Cortex of kidney (tissue), 1 donor: ENCODE measurements at places on chromosomes 5 and 9.

GRCh38 chr5:77454123-77454522 is 38.0 kb downstream of the WDR41 start:
- no peak for DNase-seq

DNA sequence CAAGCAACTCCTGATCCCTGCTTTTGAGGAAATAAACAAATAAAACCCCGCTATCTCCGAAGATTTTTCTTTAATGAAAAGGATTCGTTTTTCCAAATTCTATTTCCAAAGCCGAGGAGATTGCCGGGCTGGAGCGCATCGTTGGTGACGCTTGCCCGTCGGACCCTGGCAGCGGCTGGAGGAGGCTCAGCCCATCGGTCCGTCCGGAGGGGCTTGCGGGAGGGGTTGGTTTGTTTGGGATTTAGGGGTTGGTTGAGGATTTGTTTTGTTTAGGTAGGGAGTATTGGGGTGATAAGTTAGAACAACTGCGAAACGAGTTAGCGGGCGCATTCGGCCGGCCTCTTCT is 20.8 kb downstream of the URM1 start:
- no peak for DNase-seq

- no peak for DNase-seq
Observed at GRCh38 chr9:91786132-91786896, 163.7 kb downstream of the ROR2 start.

- no peak for DNase-seq
Observed at GRCh38 chr5:76980518-76981144, 27.8 kb downstream of the CRHBP start.

GRCh38 chr9:125189011-125189360 is 617 bp downstream of the PPP6C start:
- DNase-seq, result no peak

- no peak for DNase-seq
Observed at GRCh38 chr9:35658968-35659220, 802 bp downstream of the CCDC107 start.

DNA sequence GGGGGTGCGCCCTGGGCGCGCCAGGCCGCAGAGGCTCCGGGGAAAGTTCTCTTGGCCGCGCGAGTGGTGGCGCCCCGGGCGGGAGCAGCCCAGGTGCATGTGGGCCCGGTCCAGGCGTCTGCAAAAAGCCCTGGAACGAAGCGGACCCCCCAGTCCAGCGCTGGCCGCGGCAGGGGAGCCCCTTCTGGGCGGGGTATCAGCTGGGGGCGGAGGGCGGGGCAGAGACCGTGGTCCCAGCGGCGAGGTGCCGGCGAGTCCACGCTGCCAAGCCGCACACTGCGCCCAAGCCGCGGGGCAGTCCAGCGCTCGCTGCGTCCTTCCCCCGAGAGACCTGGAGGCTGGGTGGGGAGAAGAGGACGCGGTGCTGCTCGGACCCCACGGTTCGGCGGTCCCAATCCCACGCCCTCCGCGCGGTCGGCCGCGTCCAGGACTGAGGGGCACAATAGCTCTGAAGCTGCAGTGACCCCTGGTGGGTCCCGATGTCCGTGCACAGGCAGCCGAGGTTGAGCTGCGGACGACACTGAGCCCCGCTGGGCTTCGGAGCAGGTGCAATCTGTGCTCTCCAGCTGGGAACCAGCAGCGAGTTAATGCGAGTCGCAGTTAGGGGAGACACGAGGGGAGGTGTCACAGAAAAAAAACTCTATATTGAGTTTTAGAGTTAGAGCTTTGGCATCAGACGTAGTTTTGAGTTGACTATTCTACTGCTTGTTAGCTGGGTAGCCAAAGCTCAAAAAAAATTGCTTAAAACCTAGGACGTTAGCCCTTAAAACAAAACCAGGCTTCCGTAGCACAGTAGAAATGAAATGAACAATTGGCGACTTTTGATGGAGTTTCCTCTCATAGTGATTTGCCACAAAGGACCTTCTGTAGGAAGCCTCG is 1.1 kb upstream of the EPB41L4A start:
- DNase-seq, result peak; percentile 15

- no peak for DNase-seq
Observed at GRCh38 chr5:173016598-173017046, 33.1 kb downstream of the ATP6V0E1 start.

GRCh38 chr9:123420592-123421111 is 64.7 kb downstream of the CRB2 start:
- DNase-seq, result no peak

DNA sequence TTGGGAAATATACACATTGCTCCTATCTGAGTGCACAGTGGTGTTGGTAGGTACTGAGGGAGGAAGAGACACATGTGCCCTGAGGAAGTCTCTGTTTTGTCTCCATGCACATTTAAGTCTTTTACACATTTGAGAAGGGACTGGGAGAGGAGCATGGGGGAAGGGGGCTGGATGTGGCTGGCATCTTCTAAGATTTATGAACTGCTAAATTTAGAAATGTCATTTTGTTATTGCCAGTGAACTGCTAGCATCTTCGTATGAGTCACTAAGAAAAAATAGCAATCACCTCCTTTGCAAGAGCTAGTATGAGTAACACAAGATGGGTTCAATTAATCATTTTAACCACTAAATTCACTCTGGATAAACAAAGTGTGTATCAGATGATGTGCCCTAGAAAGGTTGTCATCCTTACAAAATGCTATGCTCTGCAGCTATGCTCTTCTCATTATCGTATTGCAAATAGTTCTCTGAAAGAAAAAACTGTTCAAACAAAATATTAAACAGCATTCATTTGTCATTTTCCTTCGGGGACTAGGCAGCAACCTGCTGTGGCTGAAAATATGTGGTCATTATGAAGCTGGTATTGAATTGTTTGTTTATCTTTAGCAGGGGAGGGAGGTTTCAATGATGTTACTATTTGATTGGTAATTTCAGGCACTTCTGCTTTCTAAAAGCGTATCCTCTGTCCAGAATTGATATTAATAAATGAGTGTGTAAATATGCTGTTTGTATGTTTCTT is 236.5 kb downstream of the DMRTA1 start:
- no peak for DNase-seq

- no peak for DNase-seq
Observed at GRCh38 chr5:144950996-144951395, 780.3 kb downstream of the KCTD16 start.

GRCh38 chr5:179762079-179762780 is 29.6 kb downstream of the MAML1 start:
- no peak for DNase-seq

GRCh38 chr5:135130261-135131215 is 96.5 kb upstream of the PITX1 start:
- no peak for DNase-seq

- no peak for DNase-seq
Observed at GRCh38 chr9:129133082-129133481, 21.9 kb downstream of the PTPA start.

DNA sequence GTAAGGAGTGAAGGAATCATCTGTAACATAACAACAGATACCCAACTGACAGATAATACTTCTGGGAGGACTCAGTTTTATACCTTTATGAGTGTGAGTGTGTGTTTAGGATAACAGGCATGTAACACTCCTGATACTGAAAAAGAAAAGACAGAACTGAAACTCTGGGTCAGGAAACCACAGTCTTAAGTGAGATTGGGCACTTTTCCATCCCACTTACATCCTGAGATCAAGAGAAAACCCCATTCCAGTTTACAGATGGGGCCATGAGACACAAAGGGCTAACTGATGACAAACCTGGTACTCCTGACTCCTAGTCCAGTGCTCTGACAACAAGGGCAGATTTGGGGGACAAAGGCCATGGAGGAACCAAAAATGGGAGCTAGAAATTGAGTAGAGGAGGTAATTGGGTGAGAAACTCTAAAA is 18.0 kb downstream of the IL5 start:
- no peak for DNase-seq

GRCh38 chr5:132751444-132751843 is 4.2 kb downstream of the CCNI2 start:
- DNase-seq, result no peak

- DNase-seq, result no peak
Observed at GRCh38 chr9:137843355-137843754, 34.2 kb upstream of the CACNA1B start.

GRCh38 chr9:4108754-4109465 is 191.0 kb downstream of the GLIS3 start:
- no peak for DNase-seq
